T-helper 2 cell (primary cell): ENCODE measurements at places on chromosomes 3 and 15.
A peak's percentile ranks its signal among the peaks of the same experiment; 100 is the strongest.

GRCh38 chr3:70753572-70753971, 441.1 kb upstream of the MDFIC2 start:
- no peak for DNase-seq

- no peak for DNase-seq
Measured at GRCh38 chr3:107986505-107986904, 104.3 kb downstream of the CD47 start.

- DNase-seq = no peak
Measured at GRCh38 chr3:174598885-174599439, 260.2 kb upstream of the NAALADL2 start.

DNA sequence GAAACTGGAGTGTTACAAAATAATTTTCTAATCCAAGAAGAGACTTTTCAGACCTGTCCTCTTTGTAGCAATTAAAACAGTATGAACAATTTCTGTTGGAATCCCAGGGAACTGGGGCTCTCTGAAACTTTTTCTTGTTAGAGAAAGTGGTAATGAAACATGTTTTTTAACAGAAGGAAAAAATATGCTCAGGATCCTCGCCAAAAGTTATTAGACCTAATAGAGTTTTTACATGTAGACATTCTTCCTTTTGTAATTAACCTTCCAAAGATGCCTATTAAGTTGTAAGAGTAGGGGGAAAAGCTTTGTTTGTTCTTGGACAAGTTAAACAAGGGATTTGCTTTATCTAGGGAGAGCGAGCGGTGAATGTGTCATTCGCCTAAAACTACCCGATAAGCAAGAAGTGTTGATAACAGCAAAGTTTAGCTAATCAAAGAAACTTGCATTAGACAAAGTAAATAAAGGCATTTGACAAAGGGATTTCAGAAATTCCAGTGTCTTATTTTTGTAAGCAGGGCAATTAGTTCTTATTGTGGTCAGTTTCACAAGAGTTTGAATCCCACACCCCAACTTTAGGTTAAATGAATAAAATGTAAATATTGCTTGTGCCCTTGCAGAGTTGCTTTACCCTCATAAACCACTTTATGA, 2.3 kb downstream of the RARB start:
- no peak for DNase-seq

- DNase-seq = no peak
Measured at GRCh38 chr3:116299646-116300081, 145.6 kb downstream of the LSAMP start.

DNA sequence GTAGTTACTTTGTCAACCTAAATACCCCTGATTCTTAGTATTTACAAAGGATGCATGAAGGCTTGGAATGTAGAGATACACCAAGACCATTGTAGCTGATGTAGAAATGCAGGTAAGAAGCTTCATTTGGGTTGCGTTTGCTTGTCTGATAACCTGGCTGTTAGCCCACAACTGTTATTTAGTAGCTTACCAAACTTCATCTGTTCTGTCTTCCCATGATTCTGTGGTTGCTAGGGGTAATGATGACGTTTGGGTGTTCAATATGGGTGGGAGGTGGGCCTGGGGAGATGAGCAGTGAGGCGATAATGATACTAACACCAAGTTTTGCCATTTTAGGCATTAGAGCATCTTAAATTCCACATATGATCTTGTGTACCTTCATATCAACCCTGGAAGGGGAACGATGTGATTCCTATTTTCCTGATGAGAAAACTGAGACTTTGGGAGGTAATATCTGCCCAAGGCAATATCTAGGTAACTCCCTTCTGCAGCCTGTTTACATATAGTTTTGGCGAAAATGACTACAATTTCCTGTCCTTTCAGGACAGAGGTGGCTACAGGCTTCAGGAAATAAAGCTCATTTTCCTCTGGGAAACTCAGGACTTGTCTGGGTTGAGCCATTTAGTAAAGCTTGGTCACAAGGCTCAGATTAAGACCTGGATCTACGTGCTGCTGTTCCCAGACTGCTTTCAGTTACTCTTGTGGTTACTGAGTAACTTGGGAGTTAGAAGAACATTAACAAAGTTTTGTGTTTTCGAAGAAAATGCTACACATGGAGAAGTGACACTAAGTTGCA, 26.8 kb downstream of the FNDC3B start:
- no peak for DNase-seq

DNA sequence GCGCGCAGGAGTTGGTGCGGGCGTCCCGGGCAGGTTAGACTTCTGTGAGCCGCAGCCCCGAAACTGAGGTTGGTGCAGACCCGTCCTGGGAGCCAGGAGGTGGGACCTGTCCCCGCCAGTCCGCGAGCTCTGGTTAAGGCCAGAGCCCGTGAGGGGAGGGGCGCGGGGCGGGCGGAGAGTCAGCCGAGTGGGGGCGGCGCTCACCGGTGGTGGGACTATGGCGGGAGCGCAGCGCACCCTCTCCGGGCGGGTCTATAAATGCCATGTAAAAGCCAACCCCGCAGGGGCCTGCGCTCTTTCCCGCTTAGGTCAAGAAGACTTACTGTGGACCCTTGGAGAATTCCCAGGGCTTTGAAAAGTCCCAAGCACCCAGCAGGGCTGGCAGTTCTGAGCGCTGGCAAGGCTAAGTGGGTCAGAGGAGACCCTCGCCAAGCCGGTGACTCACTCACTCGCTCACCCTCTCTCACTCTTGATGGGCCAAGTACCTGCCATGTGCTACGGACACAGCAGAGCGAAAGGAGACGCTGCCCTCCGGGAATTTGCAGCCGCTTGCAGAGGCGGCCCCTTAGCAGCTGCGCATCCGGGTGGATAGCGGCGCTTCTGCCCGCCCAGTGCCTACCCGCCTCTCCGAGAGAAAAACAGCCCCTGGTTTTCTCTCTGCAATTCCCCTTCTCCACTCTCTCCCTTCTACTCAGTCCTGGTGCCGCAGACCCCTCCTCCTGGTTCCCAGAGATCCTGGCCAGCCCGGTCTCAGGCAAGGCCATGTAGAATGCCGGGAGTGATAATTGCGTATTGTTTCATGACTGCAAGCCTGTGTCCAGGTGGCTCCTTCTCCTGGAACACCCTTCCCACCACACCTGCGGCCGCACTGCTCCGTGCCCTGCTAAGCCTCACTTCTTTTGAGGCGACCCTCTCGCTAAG, at the start of gene ALDH1L1:
ALDH1L1 (minus strand) TSS at position 110 of the 921 bp plus-strand sequence. CDS start 19,607 bp downstream, outside the sequence.
- no peak for DNase-seq

- DNase-seq = no peak
Measured at GRCh38 chr3:170697131-170697530, 111.3 kb upstream of the SLC7A14 start.

DNA sequence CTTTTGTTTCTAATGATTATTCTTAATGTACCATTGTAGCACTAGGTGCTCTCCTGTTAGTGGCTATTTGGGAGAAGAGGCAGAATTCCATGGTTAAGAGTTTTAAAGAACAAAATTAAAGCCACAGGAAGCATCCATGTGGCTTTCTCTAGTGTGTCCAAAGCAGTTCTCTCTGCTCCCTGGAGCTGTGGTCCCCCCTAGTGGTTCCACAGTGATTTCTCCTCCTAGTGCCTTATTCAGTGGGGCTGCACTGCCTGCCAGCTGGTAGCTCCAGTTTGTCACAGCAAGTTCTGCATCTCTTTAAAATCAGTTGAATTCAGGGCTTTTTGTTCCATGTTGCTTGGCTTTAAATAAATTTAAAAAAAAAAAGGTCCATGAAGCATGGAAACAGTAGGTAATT, 39.6 kb upstream of the FAM98B start:
- DNase-seq = peak; percentile 13

DNA sequence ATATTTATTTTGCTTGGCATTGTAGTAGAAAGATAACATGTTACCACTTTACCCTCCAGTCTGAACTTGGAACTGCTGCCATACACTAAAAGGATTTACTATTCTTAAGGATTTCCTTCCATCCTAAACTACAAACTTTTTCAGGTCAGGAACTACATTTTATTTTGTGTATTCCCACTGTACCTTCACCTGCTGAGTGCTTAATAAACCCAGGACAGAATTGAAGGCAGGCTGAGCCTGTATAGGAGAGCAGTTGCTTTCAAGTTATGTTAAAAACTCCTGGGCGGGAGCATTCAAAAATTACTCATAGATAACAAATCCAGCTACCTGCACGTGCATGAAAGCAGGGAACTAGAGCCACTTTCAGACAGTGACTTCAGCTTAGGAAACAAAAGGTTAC, 58.3 kb downstream of the CACNA1D start:
- DNase-seq = no peak

- DNase-seq = no peak
Measured at GRCh38 chr3:159764490-159765029, 224.1 kb upstream of the IL12A start.

DNA sequence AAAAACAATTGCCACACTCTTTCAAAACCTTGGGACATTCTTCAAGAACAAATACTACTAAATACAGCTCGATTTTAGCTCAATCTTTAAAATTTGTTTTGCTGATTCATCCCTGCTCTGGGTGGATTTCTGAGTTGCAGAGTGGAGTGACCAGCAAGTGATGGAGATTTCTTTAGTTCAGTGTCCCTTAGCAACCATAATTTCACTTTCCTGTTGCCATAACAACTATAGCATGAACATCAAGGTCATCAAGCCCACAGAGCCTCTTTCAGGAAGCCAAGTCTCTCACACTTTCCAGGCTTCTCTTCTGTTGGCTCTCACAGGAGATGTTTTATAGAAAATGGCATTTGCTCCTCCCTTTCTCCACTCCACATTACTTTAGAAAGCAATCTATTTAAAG, 597.2 kb upstream of the ADAMTS9 start:
- DNase-seq = no peak

- DNase-seq = no peak
Measured at GRCh38 chr15:79523266-79523665, 91.1 kb downstream of the MINAR1 start.

DNA sequence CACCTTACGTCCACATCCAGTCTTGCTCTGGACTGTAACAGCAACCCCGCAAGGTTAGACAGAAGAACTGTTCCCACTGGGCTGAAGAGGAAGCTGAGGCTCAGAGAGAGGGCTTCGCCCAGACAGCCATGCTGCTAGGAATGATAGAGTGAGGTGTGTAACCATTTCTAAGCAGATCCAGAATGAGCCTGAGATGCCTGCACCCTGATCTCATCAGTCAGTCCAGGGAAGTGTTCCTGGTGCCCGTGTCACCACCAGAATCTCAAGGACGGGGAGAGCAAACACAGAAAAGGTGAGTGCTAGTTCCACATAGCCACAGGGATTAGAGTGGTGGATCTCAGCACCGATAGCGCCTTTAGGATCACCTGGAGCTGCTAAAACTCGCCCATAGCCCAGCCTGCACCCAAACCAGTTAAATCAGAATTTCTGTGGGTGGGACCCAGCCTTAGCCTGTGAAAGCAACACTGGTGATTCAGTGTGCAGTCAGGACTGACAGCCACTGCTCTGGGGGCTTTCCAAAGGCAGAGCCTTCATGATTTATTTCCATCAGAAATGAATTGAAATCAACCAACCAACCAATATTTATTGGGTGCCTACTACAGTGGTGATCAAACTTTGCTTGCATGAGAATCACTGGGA, 12.3 kb downstream of the ISLR start:
- no peak for DNase-seq

DNA sequence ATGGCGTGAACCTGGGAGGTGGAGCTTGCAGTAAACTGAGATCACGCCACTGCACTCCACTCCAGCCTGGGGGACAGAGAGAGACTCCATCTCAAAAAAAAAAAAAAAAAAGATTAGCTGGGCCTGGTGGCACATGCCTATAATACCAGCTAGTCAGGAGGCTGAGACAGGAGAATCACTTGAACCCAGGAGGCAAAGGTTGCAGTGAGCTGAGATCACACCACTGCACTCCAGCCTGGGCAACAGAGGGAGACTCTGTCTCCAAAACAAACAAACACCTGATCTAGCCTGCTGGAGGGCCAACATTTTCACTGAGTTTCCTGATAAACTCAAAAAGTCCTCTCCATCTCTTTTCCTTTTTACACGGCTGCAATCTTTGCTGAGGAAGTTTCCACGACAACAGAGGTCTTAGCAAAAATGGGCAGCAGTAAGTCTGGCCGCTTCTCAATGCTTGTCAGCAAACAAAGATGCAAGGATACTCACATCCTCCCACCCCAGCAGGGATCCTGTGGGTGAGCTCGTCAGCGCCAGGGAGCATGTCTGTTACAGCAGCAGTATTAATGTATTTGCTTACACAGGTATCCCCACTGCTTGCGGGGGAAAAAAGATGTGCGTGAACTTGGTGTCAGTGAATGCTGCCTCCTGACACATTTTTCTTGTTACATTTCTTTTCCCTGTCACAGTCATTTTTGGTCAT, 21.0 kb upstream of the CCDC174 start:
- DNase-seq = no peak
